Activated CD4-positive, CD25-positive, alpha-beta regulatory T cell treated with anti-CD3 and anti-CD28 coated beads, Interleukin-2, amount 50 U/mL, for 16 hours (primary cell): ENCODE measurements at places on chromosomes 5 and 9.

DNA sequence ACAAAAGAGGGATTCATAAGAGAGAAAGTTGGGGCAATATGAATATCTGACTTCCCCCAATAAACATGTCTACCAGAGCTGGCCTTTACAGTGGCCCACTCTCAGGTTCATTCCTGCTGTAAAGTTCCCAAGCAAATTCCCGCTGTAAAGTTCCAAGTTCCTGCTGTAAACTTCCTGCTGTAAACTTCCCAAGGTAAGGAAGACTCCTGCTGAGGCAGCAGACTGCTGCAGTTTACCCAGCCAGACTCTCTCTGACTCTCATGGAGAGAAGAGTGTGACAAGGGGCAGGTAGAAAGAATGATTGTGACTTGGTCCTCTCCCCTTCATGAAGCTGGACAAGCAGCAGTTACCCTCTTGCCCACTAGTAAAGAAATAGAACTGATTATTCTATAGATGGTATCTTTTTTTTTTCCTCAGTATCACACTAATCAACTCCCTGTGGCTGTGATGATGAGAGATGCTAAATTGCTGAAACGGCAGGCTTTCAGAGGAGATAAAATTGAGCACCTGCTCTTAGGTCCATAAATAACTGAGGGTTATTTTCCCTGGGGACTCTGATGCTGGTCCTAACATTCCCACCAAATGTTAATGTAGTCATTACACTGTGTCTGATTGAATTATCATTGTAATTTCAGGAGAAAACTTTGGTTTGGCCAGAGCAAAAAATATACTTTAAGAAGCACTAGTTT, 220.4 kb downstream of the PARP8 start:
- no peak for DNase-seq

GRCh38 chr9:129013674-129014073, 14.5 kb downstream of the SH3GLB2 start:
- no peak for DNase-seq

GRCh38 chr5:52063186-52063585, 679.9 kb downstream of the ISL1 start:
- DNase-seq, result no peak

- DNase-seq, result no peak
Measured at GRCh38 chr9:84206801-84207370, 133.7 kb downstream of the SLC28A3 start.

DNA sequence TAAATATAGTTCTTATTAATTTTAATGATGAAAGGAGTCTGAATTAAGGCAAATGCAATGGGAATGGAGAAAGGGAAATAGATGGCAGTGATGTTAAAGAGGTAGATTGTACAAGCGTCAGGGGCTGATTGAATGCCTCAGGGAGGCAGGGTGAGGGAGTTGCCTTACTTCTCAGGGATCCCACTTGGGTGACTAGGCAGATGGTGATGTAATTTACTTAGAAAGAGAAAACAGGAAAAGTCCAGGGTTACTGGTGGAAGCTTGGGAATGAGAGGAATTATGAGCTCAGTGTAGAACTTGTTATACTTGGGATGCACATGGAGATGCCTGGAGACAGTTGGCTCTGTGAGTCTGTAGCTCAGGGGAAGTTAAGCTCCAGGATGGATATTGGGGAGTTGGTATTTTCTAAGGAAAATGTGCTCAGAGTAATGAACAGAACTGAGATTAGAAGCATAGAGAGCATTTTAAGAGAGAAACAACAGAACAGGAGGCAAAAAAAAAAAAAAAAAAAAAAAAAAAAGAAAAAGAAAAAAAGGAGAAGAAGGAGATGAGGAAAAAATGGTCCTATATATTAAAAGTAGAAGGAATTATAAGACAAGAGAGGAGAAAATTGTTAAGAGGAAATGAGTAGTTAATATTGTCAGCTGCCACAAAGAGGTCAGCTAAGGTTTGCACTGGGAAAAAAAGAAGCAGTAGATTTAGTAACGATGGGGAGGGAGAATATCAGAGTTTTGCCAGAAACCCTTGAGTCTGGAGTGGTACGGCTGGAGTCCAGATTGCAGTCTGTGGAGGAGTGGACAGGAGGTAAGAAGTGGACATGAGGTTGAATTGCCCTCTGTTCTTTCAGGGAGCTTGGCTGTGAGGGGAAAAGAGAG, 88.0 kb upstream of the ELL2 start:
- DNase-seq, result no peak

DNA sequence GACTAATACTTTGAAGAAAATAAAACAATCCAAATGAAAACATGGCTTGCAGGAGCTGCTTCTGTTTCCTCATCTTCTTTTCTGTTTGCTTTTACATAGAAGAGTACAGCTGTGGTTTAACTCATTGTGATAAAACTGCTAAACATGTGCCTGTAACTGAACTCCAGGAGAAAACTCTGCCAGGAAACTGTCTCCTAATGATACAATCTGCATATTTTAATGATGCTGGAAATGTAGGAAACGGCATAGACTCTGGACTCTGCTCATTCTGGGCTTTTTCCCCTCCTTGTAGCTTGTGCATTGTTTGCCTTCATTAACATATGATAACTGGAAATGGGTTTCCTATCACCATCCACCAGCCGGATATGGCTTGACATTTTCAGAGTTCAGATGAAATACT, 813.3 kb upstream of the WWC1 start:
- DNase-seq, result no peak

DNA sequence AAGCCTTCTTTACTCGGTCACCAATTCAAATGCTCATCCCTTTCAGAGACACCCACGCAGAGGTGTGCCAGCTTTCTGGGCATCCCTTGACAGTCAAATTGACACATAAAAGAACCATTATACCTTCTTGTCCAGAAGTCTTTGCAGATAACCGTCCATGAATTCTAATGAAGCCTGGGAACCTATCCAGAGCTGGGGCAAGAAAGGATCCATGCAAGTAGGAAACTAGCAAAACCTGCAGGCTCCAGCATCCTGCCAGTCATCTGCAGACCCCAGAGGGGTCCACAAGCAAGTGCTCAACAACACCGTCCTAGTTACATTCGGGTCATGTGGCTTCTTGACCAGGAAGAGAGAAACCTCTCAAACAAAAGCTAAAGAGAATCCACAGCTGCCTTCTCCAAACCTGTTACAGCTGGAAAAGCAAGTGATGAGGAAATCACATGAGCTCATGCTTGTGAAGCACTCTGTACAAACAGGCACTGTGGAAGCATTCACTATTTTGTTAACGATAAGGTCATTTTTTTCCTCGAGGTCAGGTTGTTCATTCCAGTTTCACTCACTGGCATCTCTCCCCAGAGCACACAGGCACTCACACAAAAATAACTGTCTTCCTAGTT, 80.2 kb upstream of the DMRT1 start:
- DNase-seq, result no peak

DNA sequence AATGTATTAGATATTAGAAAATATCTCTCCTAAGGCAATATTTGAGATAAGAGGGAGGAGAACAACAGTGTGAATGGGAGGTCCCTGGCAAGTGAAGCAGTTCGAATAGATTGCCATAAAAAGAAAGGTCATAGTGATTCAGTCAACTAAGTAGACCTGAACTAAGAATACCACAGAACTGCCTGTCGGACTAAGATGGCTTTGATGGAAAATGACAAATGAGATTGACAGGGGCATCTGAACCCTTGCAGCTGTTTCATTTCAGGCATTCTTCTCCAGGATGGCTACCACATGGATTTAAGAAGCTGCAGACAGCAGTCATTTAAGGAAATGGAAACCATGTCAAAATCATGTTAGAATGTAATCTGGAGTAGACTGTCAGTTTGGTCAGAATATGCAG, 308.4 kb upstream of the MEF2C start:
- DNase-seq, result no peak

GRCh38 chr9:90167914-90168313, 474.7 kb downstream of the DIRAS2 start:
- no peak for DNase-seq

- no peak for DNase-seq
Measured at GRCh38 chr5:176788091-176788490, 22.3 kb upstream of the UNC5A start.

DNA sequence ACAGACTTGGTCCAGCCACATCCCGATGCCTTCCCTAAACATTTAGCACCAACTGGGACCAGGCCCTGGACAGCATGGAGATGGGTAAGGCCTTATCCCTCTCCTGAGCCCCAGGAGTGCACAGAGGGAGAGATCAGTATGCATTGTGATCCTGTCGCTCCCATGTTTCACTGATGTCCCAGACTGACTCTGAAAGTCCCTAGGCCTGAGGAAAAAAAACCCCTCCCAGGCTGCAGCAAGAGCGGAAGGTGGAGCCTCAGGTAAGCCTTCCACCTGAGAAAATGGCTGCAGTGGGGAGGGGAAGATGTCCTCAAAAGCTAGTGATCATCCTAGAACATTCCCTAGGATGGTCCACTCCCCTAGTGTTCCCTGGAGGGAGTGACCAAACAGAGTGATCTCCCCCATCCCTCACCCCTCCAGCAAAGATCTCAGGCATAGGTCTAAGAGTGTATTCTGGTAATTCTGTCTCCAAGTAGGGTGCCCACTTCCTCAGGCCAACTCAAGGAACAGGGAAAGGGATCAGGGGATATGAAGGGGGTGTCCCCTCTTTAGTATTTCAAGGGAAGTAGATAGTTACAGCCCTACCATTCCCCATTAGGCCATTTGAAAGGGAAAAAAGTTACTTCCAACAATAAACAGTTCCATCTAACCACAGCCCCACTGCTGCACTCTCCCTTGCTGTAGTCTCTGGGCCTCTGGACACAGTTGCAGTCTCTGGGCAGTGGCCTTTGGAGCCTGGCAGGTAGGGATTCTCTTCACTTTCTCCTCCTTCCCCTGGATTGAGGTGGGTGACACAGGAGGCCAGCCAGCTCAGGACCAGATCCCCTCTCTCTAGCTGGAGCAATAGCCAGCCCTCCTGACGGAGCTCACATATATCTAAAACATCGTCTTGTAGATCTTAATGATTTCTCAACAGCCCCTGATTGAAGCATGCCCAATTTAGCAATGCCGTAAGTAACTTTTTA, 6.8 kb upstream of the CXXC5 start:
- no peak for DNase-seq

DNA sequence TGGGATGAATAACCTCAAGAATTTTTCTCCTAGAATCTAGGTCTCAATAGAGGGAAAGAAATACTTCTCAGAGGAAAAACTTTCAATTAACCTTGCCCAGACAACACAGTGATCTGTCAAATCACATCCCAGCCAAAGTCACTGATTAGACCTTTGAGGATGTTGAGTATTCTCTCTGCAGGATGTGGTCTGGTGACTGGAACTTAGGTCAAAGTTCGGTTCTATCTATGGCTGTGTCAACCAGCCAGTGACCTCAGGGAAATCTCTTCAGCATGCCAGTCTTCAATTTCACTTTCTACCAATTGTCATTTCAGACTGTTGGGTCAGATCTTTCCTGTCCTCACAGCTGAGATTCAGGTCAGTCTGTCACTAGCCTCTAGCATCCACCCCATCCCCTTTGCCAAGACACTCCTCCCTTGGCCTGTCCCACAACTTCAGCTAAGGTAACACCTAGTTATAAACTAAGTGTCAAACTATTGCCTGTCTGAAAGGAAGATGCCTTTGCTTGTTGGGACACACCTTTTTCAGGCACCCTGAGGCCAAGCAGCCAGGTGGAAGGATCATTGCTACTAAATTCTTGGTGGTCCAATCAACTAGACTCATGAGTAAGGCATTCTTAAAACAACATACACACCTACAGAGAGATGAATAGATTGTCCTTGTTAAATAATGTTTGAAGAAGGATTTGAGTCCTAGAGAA, 156.3 kb upstream of the FST start:
- no peak for DNase-seq

DNA sequence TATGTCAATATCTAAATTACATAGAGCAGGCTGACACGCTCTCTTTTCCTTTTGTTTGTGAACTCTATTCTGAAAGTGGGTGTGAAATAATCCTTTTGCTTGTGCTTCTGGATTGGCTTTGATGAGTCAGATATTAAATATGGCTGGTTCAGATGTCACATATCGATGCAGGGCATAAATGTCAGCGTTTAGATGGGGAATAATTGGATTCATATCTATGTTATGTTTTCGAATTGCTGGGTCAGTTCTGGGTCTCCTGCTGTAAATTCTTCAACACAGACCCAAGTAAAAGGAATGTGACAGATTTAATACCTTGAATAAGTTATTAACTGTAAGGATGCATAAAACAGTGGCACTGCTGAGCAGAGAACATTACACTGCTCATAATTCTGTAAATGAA, 118.7 kb upstream of the SNX2 start:
- no peak for DNase-seq

DNA sequence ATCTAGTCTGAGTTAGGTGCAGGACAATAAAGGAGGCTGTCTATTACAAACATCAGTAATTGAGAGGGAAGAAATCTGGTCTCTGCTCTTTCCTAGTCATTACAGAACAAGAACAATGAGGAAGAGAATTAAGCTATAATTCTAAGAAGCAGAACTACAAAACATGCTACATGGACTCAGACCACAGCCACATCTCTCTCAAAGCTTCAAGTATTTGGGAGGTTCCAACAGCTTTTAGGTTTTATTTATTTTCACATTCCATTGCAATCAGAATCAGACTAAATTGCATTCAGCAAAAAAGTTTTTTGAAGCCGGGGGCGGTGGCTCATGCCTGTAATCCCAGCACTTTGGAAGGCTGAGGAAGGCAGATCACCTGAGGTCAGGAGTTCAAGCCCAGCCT, 1.1 kb upstream of the GRPEL2 start:
- DNase-seq, result no peak

DNA sequence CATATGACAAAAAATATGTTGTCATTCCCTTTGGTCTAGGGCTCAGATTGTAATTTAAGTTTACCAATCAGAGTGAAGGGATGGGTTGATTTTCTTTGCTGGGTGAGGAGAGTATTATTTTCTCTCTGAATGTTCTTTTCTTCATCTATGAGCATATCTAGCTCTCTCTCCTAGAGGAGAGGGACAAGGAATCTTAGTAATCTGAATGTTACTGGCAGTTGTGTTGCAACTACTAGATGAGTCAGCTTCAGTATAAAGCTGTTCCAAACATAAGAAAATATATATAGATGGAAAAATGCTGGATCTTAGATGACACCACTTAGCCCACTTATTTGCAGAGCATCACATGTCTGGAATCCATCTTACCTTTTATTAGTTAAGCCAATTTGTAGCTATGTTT, 259.3 kb downstream of the TUSC1 start:
- no peak for DNase-seq

- DNase-seq, result no peak
Measured at GRCh38 chr5:93224624-93225023, 356.4 kb downstream of the NR2F1-AS1 start.

DNA sequence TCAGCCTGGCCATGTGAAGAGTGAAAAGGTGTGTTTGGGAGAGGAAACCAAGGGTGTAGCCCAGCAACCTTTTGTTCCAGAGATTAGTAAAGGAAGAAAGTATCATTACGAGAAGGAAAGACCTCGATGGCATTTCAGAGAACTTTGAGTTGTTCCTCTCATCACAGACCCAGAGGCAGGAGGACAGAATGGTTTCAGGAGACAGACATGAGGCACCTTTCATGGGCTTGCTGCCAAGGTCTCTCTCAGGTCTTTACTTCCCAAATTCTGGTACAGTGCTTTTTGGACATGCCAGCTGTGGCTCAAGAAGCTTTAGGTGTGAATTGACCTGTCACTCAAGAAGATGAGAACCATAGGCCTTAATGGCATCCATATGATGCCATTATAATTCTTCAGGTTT, 2.8 kb upstream of the MCC start:
- no peak for DNase-seq

- DNase-seq, result no peak
Measured at GRCh38 chr5:10254686-10255085, 4.6 kb downstream of the CCT5 start.

GRCh38 chr5:152688561-152689249, 283.6 kb upstream of the NMUR2 start:
- DNase-seq, result no peak

- DNase-seq, result no peak
Measured at GRCh38 chr9:130627896-130628792, 36.2 kb upstream of the PRDM12 start.
